CD8-positive, alpha-beta T cell (primary cell): ENCODE measurements at places on chromosomes 4 and X. TPM values are rescaled to one million over a fixed set of nuclear protein-coding genes. Genes with fewer than 3 reads are reported as not detected.

GAGE12H gene
- not detected for total RNA-seq

FMR1NB gene
- total RNA-seq: not detected

ERAS gene
- not detected for total RNA-seq

HS6ST2 gene
- total RNA-seq: not detected

CPE gene
- not detected for total RNA-seq

NR0B1 gene
- not detected for total RNA-seq

GRCh38 chr4:187516224-187516623 lies 479.3 kb upstream of the ZFP42 start:
- no peak for DNase-seq

DNA sequence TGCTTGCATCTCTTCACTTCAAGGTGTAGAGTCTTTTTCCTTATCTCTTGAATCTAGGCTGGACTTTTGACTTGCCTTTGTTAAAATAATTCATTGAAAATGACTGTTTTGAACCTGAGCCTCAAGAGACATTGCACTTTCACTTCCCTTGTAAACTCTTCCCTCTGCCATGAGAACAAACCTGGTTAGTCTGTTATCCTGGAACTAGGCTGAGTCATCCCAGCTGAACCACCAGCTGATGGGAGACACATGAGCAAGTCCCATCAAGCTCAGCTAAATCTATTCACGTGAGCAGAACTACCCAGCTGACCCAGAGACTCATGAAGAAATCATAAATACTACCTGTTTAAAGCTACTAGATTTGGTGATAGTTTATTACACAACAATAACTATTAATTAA lies 202.3 kb upstream of the CENPE start:
- no peak for DNase-seq

- DNase-seq: no peak
These were observed 39.9 kb downstream of the CCNG2 start for GRCh38 chr4:77196866-77197265.

DNA sequence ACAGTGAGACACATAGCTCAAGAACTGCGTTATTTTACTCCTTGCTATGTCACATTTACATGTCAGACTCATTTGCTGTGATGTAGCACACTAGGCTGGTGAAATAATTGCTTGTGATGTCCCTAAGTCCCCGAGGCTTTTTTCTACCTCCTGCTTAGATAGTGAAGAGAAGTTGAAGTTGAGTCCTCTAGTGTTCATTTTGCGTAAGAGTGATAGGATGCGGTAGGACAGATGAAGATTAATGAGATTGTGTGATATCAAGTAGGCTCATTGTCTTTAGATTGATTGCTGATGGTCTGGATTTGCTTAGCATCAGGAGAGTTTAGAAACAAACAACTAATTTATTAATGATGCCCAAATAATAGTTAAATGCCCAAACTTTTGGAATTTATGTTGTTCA lies 173.6 kb upstream of the NUDT6 start:
- no peak for DNase-seq

DNA sequence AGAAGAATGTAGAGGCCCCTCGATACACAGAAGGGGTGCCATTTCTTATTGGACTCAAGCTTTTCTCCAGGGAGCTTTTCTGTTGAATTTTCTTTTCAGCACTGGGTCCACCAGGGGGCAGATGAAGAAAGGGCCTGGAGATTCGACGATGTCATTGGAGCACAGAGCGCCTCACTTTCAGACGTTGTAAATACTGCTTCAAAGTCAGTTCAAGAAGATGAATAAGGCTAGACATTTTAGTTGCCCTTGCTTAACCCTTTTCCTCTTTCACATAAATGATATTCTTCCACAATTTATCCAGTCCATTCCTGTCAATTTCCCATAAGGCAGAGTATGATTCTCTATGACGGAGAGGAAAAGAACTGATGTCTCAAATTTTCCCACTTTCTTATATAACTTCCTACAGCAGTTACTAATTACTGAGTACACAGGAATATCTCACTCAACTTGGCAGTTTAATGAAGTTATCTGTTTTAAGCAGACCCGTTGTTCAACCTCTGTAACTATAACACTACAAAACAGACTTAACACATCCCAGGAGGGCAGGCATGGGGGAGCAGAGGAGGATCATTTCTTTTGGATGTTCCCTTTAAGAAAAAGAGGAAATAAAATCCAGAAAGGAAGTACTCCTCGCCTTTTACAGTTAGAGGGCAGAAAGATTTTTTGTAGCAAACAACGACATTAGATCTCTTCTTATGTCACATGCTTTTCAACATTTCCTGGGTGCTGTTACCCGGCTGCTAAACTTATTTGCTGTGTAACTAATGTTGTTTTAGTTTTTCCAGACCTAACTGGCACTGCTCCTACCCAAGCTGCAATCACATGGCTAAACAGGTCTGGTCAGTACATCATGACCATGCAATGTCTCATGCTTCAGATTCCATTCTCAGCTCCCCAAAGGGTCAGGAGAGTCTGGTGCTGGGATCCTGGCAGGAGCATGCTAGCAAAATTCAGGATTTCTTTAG lies 12.2 kb upstream of the CENPU start:
- peak; percentile 77 for DNase-seq

- DNase-seq: no peak
These were observed 201.4 kb downstream of the CCSER1 start for GRCh38 chr4:90328558-90328957.

- no peak for DNase-seq
These were observed 78.6 kb upstream of the AMELX start for GRCh38 chrX:11214346-11215190.

GRCh38 chr4:34766935-34767334 lies 1477.4 kb downstream of the ARAP2 start:
- no peak for DNase-seq

DNA sequence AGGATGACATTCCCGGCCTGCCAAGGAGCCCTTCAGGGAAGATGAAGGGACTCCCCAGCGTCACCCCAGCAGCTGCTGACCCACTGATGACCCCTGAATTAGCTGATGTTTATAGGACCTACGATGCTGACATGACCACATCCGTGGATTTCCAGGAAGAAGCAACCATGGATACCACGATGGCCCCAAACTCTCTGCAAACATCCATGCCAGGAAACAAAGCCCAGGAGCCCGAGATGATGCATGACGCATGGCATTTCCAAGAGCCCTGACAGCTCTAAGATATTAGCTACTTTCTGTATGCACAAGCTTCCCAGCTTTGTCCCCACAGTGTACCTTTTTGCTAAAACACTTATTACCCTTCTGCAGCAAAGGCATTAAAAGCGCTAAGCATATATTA lies 14.4 kb downstream of the AMBN start:
- no peak for DNase-seq

DNA sequence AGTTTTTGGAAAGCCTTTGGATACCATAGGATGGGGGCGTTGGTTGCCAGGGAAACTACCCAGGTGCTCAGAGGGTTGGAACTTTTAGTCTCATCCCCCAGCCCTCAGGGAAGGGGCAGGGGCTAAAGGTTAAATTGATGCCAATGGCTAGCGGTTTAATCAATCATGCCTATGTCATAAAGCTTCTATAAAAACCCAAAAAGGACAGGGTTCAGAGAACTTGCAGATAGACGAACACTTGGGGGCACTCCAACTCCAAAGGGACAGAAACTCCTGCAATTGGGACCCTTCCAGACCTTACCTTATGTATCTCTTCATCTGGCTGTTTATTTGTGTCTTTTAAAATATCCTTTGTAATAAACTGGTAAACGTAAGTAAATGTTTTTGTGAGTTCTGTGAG lies 30.0 kb upstream of the GPR173 start:
- no peak for DNase-seq

- DNase-seq: no peak
These were observed 23.2 kb downstream of the HDX start for GRCh38 chrX:84479086-84479485.

DNA sequence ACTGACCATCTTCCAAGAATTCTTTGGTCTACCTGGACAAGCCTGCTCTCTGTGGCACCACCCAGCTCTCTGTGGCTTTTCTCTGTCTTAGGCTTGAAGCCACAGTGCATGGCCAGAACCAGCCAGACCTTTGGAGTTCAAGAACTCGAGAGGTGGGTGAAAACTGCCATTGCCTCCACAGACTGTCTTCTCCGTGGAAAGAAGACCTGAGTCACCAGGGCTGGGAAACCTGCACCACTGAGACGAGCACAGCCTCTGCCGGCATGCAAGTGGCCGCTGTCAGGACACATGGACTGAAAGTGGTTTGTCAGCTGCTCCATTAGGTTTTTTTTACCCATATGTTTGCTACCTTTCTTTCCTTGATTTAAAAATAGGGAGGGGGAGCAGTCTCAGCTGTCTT lies 74.5 kb downstream of the MGST2 start:
- DNase-seq: no peak

GRCh38 chr4:170093973-170094535 lies 4.3 kb upstream of the AADAT start:
- DNase-seq: no peak

DNA sequence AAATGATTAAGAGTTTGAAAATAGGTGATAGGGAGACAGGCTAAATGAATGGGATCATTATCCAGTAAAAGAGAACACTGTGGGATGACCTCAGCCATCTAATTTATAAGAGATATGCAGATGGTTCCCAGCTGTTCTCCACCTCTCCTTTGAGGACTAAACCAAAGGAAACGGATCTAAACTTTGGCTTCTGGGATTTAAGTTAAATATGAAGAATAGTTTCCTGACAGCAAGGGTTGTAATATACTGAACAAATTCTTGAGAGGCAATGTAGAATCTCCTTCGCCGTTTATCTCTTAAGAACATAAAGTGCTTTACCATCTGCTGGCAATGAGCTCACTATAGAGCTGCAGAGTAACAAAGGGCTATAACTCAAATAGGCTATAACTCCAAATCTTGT lies 35.4 kb upstream of the HPGDS start:
- no peak for DNase-seq

GRCh38 chrX:1248331-1249061 lies 20.1 kb upstream of the CSF2RA start:
- no peak for DNase-seq

GRCh38 chrX:13283950-13284546 lies 35.8 kb downstream of the ATXN3L start:
- no peak for DNase-seq

DNA sequence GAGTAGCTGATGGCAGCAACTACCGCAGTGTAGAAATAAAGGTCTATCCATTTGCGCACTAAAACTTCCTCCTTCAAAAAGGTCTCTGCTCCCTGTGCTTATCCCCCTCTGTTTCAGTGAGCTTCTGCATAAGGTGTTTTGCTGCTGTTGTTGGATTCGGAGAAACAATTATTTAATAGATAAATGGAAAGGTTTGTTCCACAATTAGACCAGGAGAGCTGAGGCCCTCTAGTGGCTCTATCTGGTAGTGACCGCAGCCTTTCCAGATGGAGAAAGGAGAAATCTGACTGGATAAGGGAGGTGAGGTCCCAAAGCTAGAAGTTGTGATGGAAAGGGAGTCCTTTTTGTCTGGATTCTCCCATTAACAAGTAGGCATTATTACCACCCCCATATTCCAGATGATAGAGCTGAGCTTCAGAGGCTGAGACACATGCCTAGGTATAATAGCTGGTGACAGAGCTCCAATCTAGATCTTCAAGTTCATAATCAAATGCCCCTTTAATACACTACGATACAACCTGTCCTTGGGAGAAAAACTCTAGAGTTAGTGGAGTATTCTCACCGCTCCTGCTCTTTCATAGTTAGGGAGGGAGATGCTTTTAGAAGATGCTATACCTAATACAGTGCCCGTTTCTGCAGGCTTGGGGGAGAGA lies 5.1 kb upstream of the GABRQ start:
- no peak for DNase-seq

- DNase-seq: no peak
These were observed 68.0 kb upstream of the MSX1 start for GRCh38 chr4:4791299-4792111.

DNA sequence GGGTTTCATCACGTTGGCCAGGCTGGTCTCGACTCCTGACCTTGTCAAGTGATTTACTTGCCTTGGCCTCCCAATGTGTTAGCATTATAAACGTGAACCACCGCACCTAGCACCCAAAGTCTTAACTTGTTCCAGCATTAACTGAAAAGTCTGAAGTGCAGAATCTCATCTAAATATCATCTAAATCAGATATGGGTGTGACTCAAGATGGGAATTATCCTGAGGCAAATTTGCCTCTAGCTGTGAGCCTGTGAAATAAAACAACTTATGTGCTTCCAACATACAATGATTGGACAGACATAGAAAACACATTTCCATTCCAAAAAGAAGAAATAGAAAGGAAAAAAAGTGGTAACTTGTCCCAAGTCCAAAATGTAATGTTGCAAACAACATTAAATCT lies 641.1 kb upstream of the ATOH1 start:
- DNase-seq: no peak

- no peak for DNase-seq
These were observed 37.1 kb downstream of the SMARCAD1 start for GRCh38 chr4:94244829-94245185.

GRCh38 chr4:34800953-34801352 lies 1443.4 kb downstream of the ARAP2 start:
- no peak for DNase-seq

DNA sequence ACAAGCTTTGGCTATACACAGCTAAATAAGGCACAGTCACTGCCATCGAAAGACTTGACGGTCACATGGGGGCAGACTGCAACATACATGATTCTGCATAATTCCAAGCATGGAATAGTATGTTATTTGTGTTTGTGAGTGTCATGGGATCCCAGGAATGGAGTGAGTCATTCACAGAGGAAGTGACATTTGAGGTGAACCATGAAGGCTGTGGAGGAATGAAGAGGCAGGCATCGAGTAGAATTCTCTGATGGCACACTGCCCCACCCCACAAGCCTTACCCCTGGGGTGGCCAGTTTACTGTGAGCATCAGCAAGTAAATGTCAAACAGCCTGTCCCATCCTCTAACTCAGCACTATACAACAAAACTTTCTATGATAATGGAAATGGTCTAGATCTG lies 619.7 kb downstream of the MID1IP1 start:
- DNase-seq: no peak

DNA sequence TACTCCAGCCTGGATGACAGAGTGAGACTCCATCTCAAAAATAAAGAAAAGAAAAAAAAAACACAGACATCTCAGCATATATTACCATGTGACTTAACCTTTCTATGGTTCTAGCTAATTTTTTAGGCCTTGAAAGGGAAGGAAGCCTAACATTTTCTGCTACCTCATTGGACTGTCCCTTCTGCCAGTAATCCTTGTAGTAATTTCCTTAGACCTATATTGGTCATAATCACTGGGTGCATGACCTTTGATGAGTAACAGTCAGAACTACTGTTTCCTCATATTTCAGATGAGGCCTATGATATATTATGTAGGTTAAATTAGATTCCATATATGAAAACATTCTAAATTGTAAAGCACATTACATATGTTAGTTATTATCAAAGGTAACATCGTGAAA lies 9.6 kb downstream of the XIAP start:
- no peak for DNase-seq

DNA sequence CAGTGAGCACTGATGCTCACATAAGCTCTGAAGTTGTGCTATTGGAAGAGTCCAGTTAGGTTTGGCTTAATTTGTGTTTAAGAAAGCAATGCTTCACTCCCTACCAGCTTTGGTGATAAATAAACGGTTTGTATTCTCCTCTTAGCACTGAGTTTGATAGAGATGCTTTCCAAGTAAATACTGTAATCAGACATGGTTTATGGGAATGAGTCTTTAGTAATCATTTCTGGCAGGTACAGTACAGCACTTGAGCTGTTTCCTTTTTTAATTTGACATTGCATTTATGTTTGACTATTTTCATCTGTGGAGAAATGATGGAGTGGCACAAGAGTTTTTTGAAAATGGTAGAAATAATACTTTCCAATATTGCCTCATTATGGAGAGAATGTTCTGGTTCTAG lies 455.3 kb downstream of the ACTRT1 start:
- no peak for DNase-seq
